ENCODE measurements at places on chromosomes 7 and 10. TPM values are rescaled to one million over a fixed set of nuclear protein-coding genes. Genes with fewer than 3 reads are reported as not detected.

The MIOS gene
- 19.7 TPM for polyA plus RNA-seq

- no peaks in the 10 kb centered on the region for H3K36me3 ChIP-seq
- DNase-seq: no peak
- H3K27ac ChIP-seq: no peak overlapping the region
- H3K27me3 ChIP-seq: no peaks in the 10 kb centered on the region
Observed at GRCh38 chr7:151836927-151837205, 40.0 kb downstream of the PRKAG2 start.

- no peak overlapping the region for H3K4me3 ChIP-seq
- no peaks in the 10 kb centered on the region for H3K27me3 ChIP-seq
- H3K4me1 ChIP-seq: peaks cover 12% of the 10 kb centered on the region
- peak overlapping the region; percentile 29 for H3K27ac ChIP-seq
- H3K36me3 ChIP-seq: no peaks in the 10 kb centered on the region
Observed at GRCh38 chr10:92972066-92972870, 88.3 kb upstream of the CYP26C1 start.

- H3K27me3 ChIP-seq: no peaks in the 10 kb centered on the region
- no peak overlapping the region for H3K27ac ChIP-seq
- H3K4me3 ChIP-seq: no peak overlapping the region
- peaks cover 35% of the 10 kb centered on the region for H3K36me3 ChIP-seq
- no peaks in the 10 kb centered on the region for H3K4me1 ChIP-seq
Observed at GRCh38 chr7:143295870-143296269, 7.7 kb downstream of the CASP2 start.

DNA sequence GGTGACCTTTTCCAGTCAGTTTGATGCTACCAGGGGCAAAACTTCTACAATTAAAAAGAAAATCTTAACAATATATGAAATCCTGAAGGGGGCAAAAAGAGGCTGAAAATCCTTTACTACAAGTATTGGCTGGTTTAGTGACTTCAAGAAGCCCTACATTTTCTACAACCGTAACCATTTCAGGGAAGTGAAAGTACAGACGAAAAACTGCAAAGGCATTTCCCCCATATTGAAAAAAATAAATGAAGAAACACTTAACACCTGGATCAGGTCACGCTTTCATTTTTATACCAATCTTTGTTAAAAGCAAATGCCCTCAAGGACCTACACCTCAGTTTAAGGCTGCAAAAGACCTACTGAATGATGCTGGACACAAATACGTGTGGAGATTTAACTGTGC, 38.6 kb downstream of the IL6 start:
- no peak overlapping the region for H3K27ac ChIP-seq
- no peaks in the 10 kb centered on the region for H3K4me1 ChIP-seq
- H3K27me3 ChIP-seq: peaks cover 4% of the 10 kb centered on the region
- H3K4me3 ChIP-seq: no peak overlapping the region
- DNase-seq: no peak
